Stimulated activated CD4-positive, alpha-beta T cell treated with anti-CD3 and anti-CD28 coated beads, Interleukin-15, amount 100 ng/mL, for 1 hour (primary cell): ENCODE measurements at places on chromosomes 4 and X.

DNA sequence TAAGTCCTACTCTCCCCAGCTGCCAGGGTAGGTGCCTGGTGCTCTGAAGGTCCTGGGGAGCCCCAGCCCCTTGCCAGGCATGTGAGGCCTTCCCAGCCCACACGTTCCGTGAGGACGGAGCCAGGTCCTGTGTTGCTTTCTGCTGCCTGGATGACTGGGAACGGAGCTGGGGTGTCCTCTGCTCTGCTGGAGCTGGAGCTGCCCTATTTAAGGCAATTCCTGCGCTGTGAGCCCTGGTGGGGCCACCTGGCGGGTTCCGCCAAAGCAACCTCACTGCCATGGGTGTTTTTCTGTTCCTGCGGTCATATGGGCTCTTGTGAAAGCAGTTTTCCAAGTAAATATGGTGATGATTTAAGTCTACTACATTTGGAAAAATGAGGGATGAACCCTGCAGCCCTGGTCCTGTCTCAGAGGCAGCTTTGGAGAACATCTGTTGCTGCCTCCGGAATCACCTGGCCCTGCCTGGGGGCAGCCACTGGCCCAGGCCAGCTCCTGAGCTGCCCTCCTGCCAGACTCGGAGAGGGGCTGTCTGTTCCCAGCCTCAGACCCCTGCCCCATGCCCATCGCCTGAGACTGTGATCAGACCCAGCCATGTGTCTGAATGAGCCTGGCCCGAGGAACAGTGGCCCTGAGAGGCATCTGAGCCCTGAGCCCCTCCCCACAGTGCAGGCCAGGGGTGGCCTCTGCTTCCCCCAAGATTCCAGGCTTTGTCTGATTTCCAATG lies 33.2 kb downstream of the FGFRL1 start:
- DNase-seq = no peak

DNA sequence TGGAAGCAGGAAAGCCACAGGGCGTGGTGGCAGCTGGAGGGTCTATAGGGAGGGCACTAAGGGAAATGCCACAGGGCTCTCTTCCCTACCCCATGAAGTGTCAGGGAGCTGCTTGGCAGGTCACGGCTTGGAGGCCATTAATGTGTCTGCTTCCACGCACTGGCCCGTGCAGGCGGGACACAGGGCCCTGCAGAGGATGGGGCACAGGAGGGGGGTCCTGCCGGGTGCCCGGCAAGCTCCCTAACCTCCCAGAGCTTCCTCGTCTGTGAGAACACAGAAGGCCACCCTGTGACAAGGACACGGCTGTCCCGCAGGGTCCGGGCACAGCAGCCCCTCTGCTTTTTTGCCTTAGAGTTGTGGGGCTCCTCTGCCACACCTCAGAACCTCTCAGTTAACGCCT lies 25.5 kb downstream of the FAM53A start:
- no peak for DNase-seq

- no peak for DNase-seq
Measured at GRCh38 chr4:4838936-4839810, 20.3 kb upstream of the MSX1 start.

GRCh38 chr4:36280555-36280954 lies 861 bp upstream of the DTHD1 start:
- DNase-seq = no peak

GRCh38 chrX:39755143-39756032 lies 342.4 kb downstream of the BCOR start:
- no peak for DNase-seq

- DNase-seq = no peak
Measured at GRCh38 chr4:37602454-37603069, 83.6 kb downstream of the RELL1 start.

- DNase-seq = no peak
Measured at GRCh38 chr4:186840771-186841301, 117.2 kb upstream of the FAT1 start.

DNA sequence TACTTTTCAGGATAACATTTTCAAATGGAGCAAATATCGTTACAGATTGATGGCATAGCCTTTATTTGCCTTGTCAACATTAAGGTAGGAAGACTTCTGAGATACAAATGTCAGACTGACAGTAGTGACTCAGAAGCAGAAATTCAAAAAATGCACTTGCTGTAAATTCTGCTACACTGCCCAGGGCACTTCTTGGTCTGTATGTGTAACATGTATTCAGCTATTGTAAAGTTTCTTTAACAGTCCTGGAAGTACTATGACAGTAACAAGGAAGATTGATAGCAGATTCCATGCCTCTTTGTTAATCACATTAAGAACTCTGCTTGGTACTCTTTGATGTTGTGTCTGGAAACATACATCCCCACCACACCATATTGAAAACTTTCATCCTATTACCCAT lies 69.6 kb upstream of the PCDH18 start:
- no peak for DNase-seq

DNA sequence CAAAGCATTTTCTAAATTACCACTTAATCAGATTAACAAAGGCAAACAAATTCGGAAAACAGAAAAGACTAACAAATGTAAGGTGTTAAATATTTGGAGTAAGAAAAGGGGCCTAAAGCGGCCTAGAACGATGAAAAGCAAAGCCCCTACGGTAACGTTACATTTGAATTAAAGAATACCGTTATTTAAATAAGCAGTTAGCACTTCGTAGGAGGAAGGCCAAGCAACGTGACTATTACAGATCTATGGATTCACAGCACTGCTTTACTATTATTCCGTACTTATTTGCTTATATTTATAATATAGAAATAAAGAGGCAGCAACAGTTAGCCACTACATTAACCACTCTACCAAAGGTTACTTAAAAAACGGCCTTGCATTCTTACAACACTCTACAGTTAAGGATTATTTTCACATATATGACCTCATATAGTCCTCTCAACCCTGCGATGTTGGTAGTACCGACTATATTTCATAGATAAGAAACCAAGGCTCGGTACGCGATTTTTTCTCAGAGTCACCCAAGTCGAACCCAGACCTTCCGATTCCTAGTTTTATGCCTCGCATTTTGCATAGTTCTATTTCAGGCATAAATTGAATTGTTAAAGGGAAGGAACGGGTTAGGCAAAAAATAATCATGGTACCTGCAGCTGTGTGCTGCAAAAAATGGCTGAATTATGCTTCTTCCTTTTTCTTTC lies 2.9 kb downstream of the KLHL15 start:
- no peak for DNase-seq

DNA sequence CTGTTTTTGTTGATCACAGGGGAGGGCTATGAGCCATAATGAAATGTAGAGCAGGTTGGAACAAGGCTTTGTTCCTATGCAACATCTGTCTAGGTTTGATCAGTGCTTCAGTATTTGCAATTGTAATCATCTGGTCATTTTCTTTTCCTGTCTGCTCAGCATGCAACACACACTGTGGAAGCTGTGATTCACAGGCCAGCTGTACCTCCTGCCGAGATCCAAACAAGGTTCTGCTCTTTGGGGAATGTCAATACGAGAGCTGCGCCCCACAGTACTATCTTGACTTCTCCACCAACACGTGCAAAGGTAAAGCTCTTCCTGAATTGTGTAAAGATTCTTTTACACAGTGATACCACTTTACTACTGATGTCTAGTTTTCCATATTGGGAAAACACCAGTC lies 181.9 kb upstream of the ANXA3 start:
- DNase-seq = no peak

- DNase-seq = no peak
Measured at GRCh38 chrX:46737462-46737861, 21.5 kb downstream of the SLC9A7 start.

- no peak for DNase-seq
Measured at GRCh38 chr4:81257021-81257420, 42.0 kb upstream of the PRKG2 start.

DNA sequence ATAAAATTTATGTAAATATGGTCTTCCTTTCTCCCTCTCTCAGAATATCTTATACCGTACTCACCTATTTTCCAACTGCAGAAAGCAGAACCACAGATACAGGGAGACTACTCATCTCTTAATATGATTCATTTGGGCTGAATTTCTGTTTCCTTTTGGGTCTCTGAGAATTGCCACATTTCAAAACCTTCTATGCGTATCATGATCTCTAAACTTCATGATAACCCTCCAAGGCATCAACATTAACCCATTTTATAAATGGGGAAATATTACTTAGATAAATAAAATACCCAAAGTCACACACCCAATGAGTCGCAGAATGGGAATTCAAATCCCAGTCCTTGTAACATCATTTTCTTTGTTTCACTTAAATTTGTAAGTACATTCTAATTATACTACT lies 16.6 kb upstream of the PRDM8 start:
- no peak for DNase-seq

DNA sequence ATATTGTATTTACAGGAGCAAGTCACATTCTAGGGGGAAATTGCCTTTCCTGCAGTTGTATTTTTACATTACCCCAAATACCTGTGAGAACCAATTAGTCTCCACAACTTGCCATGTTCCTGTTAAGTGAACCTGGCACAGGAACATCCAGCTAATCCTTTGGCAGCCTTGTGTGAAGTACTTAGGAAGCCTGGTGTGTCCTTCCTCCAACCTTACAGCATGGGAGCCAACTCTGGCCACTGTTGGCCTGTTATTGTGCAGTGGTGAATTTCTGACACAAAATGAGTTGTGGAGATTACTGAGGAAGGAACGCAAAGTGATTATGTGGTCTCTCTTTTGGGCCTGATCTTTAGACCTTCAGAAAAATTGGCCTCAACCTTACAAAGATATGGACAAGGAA lies 238.0 kb upstream of the PITX2 start:
- no peak for DNase-seq

DNA sequence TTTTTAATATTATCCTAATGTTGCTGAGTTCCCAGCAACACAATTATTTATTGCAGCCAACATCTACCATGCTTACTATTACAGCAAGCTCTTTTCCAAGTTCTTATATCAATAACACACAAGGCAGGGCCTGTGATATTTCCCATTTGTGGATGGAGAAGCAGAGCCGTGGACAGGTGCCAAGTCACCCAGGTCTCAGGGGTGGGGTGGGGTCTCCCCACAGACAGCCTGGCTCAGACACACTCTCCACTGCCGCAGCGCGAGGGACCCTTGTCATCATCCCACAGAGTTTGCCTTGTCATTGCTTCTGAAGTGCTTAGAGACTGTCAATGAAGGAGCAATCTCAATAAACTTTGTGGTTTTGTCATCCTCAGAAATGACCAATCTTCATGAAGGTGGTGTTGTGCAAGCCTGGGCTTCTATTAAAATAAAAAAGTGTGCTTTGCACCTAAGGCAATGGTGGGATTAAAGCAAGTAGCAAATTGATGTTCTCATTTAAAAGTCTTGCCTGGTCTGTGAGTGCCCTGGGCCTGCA lies 76.1 kb downstream of the SORBS2 start:
- no peak for DNase-seq

GRCh38 chrX:123336666-123337065 lies 152.6 kb downstream of the GRIA3 start:
- DNase-seq = no peak

- no peak for DNase-seq
Measured at GRCh38 chr4:140935254-140935653, 179.1 kb upstream of the TBC1D9 start.

- DNase-seq = no peak
Measured at GRCh38 chrX:11266573-11267003, 26.6 kb upstream of the AMELX start.

DNA sequence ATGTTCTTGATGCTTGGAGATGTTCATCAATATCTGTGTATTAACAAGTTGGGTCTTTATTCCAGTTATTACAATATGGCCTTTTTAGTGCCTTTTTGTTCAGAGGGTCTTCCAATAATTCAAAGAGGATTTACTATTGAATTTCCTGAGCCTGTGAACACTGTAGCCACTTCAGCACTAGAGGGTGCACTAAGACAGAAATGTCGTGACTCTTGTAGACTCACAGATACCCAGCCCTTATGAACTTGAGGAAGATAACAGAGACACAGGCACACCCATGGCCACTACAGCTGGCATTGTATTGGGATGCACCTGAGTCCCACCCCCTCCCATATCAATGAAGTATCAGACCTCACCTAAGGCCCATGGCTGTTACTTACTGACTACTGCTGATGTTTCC lies 54.4 kb upstream of the ACTRT1 start:
- DNase-seq = no peak

DNA sequence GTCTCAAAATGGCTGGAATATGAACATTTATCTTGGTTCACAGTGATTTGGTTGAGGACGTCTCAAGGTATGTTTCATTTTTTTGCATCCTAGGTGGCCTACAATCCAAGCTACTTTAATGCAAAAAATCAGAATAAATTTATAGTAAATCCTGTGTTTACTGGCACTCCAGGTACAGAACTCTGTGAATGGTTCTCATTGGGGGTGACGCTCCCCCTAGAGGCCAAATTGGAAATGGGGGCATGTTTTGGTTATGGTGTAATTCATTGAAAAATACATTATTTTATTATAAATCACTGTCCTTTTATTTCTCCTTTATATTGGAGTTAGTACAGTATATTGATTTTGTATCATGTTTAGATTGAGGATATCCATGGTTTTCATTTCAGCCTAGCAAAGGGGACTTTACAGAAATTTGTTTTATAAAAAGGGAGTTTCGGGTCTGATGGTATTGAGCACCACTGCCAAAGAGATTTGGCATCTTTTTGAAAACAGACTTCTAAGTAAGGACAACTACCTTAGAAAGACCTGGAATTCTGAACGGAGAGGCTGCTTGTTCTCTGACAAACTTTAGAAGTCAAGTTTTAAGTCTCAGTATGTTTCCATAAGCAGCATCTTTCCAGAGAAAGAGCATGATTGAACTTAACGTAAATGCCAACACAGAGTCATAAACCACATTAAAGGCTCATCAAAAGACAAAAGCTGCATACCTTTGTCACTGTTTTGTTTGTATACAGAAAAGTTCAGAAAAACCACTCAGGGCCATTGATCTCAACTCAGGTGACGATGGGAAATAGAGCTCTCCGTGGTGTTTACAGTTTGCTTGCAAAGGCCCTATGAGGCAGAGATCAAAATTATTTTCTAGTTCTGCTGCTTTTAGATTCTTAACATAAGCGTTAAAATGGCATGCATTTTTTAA lies 19.4 kb downstream of the MTM1 start:
- peak; percentile 19 for DNase-seq

GRCh38 chrX:85243761-85244449 lies at the start of the genes SATL1 and ZNF711:
Gene SATL1, minus strand, starts transcription at chrX:85243779. Its CDS starts 134,811 bp downstream, at chrX:85108968.
Gene ZNF711, plus strand, starts transcription at chrX:85243991. Its CDS starts 3,582 bp downstream, at chrX:85247573.
- no peak for DNase-seq

DNA sequence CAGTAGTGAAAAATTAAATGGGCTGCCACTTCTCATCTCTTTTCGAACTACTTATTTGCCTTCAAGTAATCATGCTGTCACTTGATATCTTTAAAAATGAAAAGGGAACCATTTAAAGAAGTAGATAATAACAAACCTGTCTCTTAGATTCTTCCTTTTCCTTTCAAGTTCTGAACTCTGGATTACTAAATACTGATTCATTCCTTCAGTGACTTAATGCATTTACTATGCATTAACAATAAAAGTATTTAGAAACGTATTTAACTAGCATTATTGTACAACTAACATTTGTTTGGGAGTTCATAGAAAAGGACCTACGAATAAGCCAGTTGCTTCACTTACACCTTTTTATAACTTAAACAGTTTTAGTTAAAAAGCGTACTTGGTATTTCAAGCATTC lies 61.1 kb upstream of the RAB33B start:
- no peak for DNase-seq

GRCh38 chrX:63330681-63331080 lies 20.5 kb downstream of the SPIN4 start:
- DNase-seq = no peak
